ENCODE measurements at places on chromosomes 6 and 20.

- no peak for ATAC-seq
Measured at GRCh38 chr6:19410481-19410880, 426.7 kb upstream of the ID4 start.

- ATAC-seq, result no peak
Measured at GRCh38 chr6:118680452-118681095, 29.2 kb upstream of the CEP85L start.

DNA sequence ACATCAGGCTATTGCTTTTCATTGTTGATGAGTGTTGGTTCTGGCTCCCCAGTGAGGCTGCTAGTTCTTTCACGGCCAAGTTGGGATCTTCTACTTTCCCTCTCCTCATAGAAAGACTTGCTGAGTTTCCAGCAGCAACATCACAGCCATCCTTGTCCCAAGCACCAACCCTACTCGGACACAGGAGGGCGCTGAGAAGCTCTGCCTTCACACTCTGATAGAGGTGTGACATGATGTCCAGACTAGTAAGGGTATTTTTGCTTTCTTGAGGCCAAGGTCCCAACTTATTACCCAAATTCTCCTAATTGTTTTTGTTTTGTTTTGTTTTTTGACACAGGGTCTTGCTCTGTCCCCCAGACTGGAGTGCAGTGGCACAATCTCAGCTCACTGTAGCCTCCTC lies 3.0 kb upstream of the GCM1 start:
- no peak for ATAC-seq

GRCh38 chr20:62428002-62428372 lies 648 bp upstream of the RBBP8NL start:
- ATAC-seq, result no peak

GRCh38 chr6:8672882-8673281 lies 237.5 kb upstream of the SLC35B3 start:
- ATAC-seq, result no peak

Measured in gastroesophageal sphincter (tissue), 4 donors.